AG09319 (cell line): ENCODE measurements at places on chromosomes 6 and 20.

DNA sequence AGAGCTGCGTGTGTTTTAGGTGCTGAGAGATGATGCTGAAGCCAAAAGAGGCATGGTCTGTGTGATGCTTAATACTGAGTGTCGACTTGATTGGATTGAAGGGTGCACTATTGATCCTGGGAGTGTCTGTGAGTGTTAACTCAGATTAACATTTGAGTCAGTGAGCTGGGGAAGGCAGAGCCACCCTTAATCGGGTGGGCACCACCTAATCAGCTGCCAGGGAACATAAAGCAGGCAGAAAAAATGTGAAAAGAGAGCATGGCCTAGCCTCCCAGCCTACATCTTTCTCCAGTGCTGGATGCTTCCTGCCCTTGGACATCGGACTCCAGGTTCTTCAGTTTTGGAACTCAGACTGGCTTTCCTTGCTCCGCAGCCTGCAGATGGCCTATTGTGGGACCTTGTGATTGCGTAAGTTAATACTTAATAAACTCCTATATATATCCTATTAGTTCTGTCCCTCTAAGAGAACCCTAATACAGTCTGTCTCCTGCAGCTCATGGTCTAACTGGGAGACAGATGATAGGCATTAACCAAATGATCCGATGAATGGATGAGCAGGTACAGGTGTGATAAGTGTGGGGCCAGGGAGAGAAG lies 91.6 kb downstream of the TFAP2C start:
- DNase-seq = no peak

DNA sequence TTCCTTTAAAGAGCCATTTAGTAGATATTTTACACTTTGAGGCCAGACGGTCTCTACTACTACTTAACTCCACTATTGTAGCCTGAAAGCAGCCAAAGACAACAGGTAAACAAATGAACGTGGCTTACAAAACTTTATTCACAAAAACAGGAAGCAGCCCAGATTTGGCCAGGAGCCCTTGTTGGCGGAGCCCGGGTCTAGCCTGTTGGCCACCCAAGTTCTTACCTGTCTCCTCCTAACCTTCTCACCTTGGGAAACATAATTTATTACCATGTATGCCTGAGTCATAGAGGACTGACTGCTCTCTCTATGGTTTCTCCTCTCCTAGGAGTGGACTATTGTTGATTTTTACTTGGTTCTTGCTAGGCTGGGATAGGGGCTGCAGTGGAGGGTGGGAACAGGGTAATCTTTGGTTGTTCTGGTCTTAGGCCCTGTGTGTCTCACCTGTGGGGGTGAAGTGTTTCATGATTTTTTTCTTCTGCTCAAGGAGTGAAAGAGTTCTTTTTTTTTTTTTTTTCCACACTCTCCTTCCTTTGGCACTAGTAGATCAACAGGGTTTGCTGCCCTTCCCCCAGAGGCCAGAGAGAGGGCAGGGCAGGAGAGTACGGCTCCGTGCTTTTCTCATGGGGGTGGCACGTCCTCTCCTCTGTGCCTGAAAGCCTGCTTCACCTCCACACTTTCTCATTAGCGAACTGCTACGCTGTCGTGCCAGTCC lies 90.0 kb downstream of the RPP40 start:
- no peak for DNase-seq

GRCh38 chr6:159093609-159094443 lies 49.0 kb upstream of the TAGAP start:
- no peak for DNase-seq

GRCh38 chr20:38343311-38344106 lies 2.8 kb upstream of the LBP start:
- no peak for DNase-seq

- DNase-seq = no peak
These were observed 7.1 kb upstream of the SLC22A7 start for GRCh38 chr6:43290905-43291355.

- no peak for DNase-seq
These were observed 63.4 kb downstream of the RREB1 start for GRCh38 chr6:7171119-7171518.

DNA sequence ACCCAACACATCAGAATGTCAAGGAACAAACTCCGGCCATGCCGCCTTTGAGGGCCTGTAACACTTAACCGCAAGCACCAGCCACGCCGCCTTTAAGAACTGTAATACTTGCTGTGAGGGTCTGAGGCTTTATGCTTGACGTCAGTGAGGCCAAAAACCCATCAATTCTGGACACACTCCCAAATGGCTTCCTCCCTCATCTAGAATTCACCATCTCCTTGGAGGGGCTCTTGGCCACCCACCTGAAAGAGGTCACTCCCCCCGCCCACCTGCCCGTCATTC lies 10.4 kb upstream of the PXDC1 start:
- DNase-seq = no peak

GRCh38 chr6:35282472-35282871 lies 15.1 kb upstream of the DEF6 start:
- no peak for DNase-seq

GRCh38 chr6:43263314-43264178 lies 20.3 kb downstream of the TTBK1 start:
- DNase-seq = peak; percentile 14

GRCh38 chr6:48315051-48315719 lies 204.2 kb upstream of the PTCHD4 start:
- DNase-seq = no peak

DNA sequence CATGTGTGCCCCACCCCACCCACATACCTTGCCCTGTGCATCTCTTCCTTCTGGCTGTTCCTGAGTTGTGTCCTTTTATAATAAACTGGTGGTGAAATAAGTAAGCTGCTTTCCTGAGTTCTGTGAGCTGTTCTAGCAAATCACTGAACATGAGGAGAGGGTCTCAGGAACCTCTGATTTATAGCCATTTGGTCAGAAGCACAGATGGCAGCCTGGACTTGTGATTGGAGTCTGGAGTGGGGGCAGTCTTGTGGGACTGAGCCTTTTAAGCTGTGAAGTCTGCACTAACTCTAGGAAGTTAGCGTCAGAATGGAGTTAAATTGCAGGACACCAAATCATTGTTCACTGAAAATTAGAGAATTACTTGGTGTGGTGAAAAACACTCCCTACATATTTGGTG lies 245.4 kb downstream of the LRFN2 start:
- no peak for DNase-seq

DNA sequence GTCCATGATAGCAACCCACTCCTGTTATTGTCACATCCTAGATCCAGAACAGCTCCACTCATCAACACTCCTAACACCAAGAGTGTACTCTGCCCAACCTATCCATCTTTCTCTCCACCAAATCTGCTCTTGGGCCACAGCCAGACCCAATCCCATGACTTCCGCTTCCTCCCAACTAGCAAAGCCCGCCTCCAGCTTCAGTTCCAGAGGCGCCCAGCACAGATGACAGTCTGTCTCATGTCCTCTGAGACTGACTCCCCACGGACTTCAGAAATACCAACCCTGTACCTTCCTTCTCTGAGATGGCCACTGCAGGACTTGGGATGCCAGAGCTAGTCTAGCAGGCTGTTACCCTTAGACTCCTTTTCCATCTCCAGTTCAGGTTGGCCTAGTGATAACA lies 48.6 kb downstream of the DTNBP1 start:
- no peak for DNase-seq

DNA sequence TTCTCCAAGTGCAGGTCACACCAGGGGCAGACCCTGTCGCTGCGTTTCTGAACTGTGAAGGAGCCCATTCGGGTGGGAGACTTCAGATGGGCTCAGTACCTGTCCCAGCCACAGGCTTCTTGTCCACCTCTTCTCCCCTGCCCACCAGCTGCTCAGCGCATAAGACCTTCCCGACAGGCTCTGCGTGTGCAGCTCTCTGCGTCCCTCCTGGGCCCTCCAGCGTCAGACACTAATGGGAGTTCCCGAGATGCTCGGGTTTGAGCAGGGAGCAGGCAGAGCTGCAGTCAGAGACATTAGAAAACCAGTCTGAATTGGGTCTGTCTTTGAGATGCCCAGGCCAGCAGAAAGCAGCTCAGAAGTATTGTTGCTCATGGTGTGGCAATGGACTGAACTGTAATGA lies 50.4 kb downstream of the TCP11 start:
- DNase-seq = no peak

- DNase-seq = no peak
These were observed 44.2 kb upstream of the ZBP1 start for GRCh38 chr20:57664476-57664875.

DNA sequence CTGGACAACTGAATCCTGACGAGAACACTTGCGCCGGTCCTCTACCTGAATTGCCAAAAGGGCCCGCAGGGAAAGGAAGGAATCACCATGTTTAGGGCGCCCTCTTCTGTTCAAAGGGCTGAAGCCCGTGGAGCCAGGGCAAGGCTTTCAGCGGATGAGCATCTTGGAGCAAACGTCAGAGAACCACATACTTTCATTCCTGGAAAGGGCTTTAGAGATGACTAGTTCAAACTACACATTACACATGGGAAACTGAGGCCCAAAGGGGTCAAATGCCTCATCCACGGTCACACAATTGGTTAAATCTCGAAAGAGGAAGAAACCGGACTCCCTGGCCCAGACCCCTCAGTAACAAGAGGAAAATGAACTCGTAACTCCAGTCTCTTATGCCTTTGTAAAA lies 11.5 kb upstream of the ZNF133 start:
- DNase-seq = peak; percentile 14

DNA sequence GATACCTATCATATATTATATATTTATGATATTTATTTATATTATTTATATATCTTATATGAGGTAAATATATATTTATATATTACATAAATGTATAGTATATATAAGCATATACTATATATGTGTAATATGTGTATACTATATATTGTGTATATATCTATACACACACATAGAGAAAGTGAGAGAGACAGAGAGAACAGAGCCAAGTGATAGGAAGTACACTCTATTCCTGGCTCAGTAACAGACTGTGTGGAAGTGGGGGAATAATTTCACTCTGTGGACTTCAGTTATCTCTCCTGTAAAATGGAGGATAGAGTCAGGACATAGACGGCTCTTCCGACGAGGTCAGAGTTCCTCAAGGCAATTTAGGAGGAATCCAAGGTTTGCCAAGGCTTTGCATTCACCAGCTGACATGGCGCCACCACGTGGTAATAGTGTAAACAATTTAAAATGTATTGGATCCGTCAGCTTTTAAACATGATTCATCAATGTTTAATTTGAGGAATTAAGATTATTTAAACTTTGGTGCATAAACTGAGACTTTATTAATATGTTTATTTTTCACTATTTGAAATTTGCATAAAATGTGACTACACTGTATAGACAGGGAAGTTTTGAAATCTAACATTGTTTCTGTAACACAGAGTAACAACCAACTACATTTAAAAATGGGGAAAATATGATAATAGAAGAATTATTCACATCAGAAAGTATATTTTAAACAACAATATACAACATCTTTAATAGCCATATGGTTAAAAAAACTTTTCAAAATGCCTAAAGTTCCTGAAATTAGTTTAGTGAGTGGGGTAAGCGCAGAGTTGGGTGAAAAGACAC lies 75.4 kb upstream of the TMEM244 start:
- DNase-seq = peak; percentile 24

DNA sequence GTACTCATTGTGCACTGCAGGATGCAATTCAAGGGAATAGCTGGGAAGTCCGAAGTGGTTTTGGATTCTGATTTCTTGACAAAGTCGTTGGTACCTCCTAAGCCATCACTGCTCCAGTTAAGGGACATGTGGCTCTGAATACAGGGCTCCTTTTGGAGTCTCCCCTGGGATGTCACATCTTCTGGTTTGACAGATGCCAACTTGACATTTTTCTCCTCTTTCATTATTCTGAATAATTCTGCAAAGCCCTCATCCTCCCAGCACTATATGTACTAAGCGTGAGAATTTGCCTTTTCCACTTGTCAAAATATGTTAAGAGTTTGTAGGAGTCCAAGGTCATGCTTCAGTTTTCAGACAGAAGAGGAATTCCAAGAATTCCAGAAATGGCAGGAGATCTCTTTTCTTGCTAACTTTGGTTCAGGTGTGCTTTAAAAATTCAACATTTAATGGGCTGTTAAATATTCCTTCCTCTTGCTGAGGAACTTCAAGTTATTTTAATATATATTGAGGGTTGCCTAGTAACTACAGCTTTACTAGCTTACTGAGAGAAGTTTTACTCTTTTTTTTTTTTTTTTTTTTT lies 38.7 kb downstream of the DOK5 start:
- DNase-seq = no peak

- no peak for DNase-seq
These were observed 6.1 kb downstream of the GMPR start for GRCh38 chr6:16244446-16244845.

GRCh38 chr20:19815553-19815991 lies 57.5 kb downstream of the RIN2 start:
- DNase-seq = peak; percentile 94

DNA sequence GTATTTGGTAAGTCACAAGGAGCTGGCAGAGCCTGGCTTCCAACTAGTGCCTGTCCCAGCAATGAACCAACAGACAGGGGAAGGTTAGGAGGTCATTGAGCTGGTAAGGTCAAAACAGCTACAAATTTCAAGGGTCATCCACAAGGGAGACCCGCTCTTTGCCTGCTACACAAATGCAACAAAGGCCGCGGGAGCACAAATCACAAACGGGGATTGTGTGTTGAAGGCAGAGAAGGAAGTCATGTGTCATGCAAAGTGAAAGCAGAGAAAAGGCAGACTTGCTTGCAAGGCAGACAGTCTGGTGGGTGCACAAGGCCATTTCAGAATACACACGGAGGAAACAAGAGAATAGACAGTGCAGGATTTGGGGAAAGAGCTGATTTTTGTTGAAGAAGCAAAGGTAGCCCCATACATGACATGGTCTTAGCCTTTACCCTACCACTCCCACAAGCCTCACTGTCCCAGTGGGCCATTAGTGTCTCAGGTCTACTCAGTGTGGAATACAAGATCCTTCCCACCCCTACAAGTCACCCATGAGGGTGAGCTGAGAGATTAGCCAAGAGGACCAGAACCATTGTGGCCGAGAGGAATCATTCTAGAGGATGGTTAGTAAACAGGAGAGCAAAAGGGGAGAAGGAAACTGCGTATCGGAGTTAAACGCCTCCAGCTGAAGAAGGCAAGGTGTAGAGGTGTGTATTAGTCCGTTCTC lies 18.1 kb upstream of the SAMHD1 start:
- no peak for DNase-seq

GRCh38 chr6:47126647-47127391 lies 84.7 kb upstream of the ADGRF1 start:
- DNase-seq = no peak

DNA sequence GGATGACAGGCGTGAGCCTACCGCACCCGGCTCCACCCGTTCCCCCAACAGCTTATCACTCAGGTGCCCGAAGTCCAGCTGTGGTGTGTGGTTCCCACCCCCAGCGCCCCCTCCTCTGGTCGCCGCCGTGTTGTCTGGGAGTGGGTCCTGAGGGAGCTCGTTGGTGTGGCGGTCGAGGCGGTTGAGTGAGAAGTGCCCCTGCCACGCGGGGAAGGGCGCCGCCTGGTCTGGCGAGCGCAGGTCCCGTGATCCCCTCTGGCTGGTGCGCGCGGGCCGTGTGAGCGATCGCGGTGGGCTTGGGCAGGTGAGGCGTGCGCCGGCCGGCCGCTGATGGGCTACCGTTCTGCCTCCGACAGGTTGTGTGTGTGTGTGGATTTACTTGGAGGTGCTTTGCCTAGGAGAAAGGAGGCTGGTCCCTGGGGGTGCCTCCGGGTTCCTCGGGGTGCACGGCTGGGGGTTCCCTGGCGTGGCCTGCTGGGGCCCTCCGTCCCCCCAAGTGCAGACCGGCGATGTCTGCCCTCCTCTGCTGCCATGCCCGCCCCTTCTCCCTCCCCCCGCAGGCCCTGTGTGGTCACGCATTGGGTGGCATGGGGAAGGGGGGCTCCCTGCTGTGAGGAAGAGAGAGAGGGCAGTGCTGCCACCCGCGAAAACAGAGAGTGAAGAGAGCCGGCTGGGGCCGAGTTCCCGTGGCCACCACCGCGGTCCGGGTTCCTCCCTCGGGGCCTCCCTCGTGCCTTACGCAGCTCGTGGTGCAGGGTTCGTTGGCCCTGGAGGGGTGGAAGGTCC lies 336.0 kb upstream of the DEFB115 start:
- DNase-seq = no peak
